Peyer's patch (tissue), 4 donors: ENCODE measurements at places on chromosomes 11 and 22. TPM values are rescaled to one million over a fixed set of nuclear protein-coding genes. Genes with fewer than 3 reads are reported as not detected.
A peak's percentile ranks its signal among the peaks of the same experiment; 100 is the strongest.

PLA2G6 gene
- total RNA-seq = 19.3 TPM

DNA sequence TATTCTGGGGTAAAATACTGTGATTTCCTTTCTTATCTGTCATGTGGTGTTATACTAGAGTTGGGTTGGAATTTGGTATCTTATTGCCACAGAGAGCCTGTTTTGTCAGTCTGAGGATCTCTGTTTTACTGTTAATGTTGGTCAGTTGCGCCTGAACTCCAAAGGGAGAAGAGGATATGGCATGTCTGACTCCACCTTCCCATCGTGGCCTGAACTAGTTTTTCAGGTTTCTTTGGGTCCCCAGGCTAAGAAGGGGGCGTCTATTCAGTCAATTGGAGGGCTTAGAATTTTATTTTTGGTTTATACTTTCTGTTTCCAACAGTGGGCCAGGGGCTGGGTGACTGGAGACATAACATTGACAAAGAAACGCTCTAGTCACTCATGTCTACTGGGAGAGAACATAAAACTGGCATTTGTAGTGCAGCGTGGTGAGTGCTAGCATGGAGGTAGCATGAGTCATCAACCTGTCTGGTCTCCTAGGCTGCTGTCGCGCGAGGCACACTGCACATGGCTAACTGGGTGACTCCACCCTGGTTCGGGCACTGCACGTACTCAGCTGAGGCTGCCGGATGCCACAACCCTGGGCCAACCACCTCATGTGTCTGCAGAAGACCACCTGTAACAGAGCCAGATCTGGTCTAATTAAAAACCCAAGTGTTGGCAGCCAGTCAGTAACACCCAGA lies 120.1 kb upstream of the OR9Q1 start:
- peak; percentile 84 for DNase-seq

GAB4 gene
- total RNA-seq = not detected

PTGDR2 gene
- total RNA-seq = 18.2 TPM

DNA sequence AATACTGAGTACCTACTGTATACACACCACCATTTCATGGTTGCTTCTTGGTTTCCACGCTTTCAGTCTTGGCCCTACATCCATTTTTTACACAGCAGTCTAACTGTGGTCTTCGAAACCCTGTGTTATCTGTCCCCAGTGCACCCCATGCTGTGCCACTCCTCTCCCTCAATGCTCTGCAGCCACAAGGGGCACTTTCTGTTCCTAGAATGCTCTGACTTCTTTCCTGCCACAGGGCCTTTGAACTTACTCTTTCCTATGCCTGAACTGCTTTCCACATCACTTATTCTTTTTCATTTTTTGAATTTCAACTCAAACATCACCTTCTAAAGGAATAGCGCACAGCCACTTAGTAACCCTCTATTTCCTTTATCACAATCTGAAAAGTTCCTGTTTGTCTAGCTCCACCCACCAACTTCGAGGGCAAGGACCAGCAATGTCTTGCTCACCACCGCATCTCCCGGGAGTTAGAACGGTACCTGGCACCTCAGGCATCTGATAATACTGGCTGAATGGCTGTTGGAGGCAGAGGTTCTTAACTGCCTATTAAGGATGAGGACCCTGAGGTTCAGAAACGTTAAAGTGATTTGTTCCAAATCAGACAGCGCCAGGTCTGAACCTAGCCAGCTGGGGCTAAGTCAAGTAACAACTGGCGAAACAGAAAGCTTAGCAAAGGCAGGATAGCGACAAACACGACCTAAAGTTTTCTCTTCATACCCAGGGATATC lies 568 bp downstream of the ALG8 start:
- peak; percentile 52 for DNase-seq

GRCh38 chr22:46076651-46077339 lies 73.5 kb upstream of the PPARA start:
- DNase-seq = peak; percentile 65

DNA sequence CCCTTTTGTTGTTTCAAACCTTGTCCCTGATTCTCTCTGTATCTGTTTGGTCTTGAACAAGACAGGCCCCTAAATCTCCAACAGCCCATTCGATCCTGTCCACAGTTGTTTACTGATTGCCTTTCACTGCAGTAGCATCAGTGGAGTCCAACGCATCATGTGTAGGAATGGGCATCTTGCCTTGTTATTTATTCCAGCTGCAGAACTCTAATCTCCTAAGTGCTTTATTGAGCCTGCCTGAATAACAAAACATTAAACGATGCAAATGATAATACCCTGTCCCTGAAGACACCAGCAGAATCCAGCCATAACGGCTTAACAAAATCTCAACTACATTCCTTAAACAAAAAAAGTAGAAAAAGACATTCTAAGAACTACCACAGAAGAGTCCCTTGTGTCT lies 50.1 kb downstream of the SLC35F2 start:
- no peak for DNase-seq

GRCh38 chr11:124081483-124081882 lies 33.8 kb upstream of the VWA5A start:
- no peak for DNase-seq

DNA sequence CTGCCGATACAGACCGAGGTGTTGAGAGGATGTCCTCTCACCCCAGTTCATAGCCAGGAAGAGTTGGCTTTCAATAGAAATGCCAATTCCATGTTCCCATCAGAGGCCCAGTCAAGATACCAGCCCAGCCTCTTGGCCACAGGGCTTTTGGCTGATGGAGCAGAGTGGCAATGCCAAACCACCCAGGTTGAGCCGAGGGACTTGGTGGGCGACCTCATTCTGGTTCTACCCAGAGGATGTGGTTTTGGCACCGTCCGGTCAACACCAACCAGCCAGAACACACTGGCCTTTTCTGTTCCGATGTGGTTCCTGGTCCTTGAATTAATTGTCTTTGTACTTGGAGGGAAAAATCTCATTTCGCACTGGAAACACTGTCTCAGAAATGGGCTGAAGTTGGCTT lies 60.5 kb downstream of the COMMD9 start:
- no peak for DNase-seq
